ENCODE measurements at places on chromosomes 1 and 21.

DNA sequence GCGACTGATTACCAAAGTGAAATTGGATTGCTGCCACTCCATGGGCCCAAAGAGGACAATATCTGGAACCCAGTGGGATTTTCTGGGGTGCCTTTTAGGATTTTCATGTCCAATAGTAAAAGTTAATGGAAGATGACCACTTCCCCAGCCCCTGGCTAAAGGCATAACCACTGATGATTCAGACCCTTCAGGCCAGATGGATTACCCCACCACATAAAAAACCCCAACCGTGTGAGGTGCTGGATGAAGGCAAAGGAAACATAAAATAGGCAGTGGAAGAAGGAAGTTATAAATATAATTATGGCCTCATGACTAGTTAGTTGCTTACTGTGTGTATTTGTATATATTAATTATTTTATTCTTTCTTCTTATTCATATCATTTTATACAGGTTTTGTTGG, 40.2 kb upstream of the IL10 start:
- DNase-seq, result no peak

GRCh38 chr1:154574716-154575115, 7.1 kb downstream of the CHRNB2 start:
- no peak for DNase-seq

DNA sequence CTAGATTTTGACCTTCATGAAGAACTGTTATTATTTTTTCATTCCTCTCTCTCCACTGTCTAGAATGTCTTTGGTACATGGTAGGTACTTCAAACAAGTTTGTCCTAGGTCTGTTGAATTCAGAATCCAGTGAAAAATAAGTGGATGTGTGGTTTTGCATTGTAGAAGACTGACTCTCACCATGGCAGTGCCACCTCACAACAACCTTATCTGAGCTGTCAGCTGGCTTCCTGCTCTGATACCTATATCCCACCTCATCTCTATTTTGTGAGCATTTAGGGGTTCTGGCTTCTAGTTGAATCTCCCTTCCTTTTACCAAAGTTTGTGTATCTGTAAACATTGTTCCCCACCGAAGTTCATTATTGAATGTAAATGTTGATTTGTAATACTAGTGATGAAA, 9.1 kb downstream of the SWT1 start:
- no peak for DNase-seq

- no peak for DNase-seq
Observed at GRCh38 chr1:76073481-76073880, 1.1 kb upstream of the ST6GALNAC3 start.

DNA sequence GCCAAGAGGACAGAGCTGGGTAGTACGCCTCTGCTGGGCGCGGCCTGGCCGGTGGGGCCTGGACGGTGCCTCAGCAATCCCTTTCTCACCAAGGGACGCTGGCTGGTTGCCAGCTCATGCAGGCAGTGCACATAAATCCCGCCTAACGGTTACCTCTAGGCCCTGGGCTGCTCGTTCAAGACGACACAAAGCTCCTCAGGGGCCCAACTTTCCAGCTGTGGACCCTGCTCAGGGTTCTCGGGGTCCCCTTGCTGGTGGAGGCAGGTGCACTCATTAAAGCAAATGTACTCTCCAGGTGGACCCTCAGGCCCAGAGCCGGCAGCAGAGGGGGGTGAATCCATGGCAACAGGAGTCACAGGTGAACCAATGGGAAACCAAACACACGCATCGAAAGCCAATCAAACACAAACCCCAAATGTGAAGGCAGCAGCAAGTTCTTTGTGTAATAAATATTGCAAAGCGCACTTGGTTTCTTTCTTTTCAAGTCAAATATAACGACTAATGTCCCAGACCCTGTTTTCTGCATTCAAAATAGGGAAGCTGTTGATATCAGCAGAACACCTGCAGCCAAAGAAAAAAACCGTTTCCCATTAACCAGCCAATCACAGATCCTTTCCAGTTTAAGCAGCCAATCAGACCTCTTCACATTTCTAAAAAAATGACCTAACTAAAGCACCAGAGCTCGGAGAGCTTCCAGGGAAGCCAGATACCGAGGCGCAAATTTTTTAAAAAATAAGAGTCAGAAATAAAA, 26.1 kb upstream of the CLSTN1 start:
- DNase-seq, result peak; percentile 46

DNA sequence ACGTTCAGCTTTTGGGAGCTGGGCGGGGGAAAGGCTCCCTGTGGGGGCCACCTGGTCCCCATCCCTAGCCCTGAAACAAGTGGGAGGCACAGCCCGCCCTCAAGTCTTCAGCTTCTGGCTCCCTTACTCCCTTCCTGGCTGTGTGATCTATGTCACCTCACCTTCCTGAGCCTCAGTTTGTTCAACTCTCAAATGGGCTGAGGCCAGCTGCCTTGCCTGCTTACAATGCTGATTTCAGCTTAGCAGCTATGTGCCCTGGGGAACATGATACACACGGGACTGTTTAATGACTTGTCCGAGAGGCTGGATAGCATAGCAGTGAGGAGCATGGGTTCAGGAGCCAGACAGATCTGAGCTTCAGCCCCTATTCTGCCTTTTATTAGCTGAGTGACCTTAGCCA, 19.3 kb downstream of the GRHL3 start:
- no peak for DNase-seq

Data from CD4-positive, alpha-beta T cell treated with Interleukin-1 beta for 1 hour (primary cell).